Hippocampal formation (tissue), 2 donors: ENCODE measurements at places on chromosomes 2 and 18.

- peak; percentile 9 for DNase-seq
Measured at GRCh38 chr2:84482603-84483002, 23.5 kb upstream of the SUCLG1 start.

DNA sequence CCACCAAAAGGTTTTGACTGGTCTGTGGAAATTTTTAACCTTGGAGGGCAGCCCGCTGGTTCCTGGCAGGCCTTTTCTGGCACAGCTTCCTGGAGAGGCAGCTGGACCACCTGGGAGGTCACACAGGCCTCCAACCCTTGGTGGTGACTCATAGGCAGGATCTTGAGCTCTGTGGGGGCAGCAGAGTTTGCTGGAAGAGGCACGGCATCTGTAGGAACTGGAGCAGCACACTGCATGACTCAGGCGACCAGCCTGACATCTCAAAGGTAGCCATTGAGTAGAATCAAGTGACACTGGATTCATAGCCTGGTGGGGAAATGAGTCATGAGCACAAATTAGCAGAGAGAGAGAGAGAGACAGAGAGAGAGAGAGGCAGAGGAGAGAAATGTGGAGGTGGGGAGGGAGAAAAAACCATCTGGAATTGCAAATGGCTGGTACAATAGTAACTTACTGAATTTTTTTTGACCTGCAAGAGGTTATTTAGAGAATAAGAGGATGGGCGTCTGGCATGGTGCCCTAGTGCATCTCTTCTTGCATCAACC lies 57.4 kb downstream of the TRPM8 start:
- DNase-seq, result peak; percentile 0

DNA sequence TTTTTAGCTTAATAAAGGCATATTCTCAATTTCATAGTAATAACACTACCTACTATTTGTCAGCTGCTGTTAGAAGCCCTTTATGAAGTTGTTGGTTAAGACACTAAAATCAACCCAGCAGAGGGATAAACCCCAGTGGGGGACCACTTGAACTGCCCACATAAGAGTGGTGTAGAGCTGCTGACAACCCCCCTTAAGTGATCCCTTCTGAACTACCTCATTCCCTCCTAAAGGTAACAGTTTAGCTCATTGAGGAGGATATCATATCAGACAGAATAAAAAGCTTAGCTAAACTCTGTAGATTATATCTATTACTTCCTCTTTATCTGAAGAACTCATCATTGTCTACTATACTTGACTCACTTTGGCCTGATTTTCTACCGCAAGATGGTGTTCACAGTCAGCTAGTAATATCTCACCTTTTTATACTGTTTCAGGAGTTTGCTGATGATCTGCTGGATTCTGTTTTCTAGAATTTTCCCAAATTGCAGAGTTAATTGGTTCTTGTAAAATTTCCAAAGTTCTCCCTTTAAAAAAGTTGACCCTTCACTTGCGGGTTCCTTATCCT lies 16.2 kb downstream of the GALM start:
- no peak for DNase-seq

- DNase-seq, result no peak
Measured at GRCh38 chr2:217559084-217559483, 443.7 kb downstream of the TNS1 start.

GRCh38 chr2:116513991-116514390 lies 1300.5 kb upstream of the DDX18 start:
- no peak for DNase-seq

- DNase-seq, result no peak
Measured at GRCh38 chr2:122988395-122989221, 1036.5 kb upstream of the CNTNAP5 start.

DNA sequence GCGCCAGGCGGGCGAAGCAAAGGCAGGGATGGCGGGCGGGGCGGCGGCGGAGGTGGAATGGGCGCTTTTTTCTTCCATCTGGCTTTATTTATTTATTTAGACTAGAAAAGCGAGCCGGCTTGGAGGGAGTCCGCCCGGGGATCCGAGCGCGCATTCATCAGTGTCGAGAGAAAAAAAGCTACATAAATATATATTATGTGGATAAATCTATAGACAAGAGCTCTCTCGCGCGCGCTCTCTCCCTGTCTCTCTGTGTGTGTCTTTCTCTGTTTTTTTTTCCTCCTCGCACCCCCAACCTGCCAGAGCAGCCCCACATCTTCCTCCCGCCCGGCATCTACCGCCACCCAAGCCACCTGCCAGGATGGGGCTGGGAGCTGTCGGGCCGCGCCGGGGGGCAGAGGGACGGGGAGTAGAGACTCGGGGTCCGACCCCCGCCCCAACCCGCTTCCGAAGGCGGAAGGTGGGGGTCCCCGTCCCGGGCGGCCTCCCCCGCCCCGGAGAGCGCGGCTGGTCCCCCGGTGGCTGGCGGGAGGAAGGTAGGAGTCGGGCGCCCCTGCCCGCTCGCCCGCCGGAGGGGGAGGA lies 972 bp upstream of the CELF4 start:
- DNase-seq, result no peak
